ENCODE measurements at places on chromosomes 12 and 14.

- no peak for DNase-seq
Measured at GRCh38 chr12:15505616-15506015, 183.3 kb downstream of the PTPRO start.

GRCh38 chr12:14284184-14284722, 81.2 kb upstream of the ATF7IP start:
- DNase-seq, result no peak

DNA sequence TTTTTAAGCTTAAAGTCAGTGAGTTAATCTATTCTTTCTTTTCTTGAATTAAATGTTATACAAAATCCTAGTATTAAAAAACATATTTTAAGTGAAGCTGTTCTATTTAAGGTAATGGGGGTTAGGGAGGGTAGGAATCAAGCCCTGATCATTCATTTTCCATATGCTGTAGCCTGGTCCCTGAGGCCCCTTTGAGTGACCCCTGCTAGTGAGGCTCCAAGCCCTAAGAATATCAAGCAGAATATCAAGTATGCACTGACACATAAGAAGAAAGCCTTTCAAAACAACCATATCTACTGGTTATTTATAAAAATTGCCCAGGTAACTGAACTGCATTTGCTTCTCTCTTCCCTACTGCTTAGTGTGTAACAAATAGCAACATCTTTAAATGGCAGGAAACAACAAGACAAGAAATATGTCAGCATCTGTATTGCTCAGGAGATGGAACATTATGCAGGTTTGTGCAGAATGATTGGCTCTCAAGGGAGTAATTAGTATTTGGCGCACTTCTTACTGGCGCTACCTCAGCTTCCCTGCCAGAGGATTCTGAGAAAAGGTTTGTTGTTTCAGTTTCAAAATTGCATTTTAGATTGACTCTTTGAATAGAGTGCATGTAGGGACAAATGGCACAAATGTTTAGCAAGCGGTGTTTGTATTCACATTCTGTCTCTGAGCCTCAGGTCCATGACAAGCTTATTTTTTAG, 223.0 kb downstream of the DUSP6 start:
- no peak for DNase-seq

- DNase-seq, result no peak
Measured at GRCh38 chr12:102417055-102417454, 63.3 kb downstream of the IGF1 start.

DNA sequence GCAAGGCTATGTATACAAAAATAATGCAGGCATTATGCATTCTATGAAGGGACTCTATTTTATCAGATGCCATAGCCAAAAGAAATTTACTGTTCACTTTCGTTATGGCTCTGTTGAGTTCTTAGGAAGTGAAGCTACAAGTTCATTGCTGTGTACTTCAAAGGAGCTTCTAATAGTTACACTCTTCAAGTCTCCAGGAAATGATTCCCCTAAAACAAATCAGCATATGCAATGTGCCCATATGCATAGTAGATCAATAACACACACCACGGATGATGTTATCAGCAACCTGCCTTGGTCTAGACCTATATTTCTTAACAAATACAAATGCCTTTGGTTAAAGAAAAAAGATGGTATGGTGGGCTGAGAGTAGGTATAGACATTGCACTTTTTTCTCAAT, 83.4 kb downstream of the AKAP6 start:
- no peak for DNase-seq

DNA sequence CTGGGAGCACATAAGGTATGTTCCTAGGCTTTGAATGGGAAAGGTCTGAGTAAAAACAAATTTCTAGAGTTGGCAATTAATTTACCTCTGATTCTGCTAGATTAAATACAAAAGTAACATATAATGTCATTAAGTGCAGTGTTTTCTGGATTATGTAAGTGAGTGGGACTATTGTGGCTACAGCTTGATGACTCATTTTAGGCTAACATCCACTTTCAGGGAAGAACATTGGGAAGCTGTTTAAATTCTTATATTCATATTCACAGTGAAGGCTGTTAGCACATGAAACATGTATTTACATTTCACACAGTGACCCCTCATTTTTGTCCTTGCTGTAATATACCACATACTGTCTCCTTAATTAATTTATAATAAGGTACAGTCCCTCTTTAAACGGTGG, 13.2 kb upstream of the BMAL2 start:
- peak; percentile 70 for DNase-seq

DNA sequence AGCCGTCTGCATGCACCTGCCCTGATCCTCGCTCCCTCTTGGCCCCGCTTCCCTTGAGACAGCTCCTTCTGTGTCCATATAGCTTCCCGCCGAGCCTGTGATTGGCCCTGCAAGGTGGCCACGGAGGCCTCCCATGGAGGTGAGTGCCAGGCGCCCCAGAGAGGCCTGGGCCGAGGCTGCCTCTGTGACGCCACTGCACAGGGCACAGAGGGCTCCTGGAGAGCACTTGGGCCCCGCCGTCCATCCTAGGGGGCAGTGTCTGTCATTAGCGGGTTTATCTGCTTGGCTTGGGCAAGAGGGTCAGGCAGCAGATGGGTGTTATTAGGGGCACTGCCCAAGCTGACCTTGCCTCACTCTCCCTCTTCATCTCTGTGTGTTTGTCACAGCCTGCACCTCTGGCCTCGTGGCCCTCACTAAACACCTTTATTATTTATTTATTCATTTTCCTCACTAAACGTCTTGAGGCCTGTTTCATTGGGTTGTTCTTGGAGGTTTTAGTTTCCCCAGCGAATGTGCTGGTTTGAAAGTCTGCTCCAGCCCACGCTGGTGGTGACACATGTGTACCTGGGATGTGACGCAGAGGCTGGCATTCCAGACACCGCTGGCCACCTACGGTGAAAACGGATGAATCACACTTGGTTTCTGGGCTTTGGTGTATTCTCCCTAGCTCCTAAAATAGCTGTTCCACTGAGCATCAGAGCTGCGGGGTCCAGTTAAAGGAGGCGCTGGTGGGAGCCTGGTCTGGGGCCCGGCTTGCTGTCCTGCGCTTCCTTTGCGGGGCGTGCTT, 5.9 kb downstream of the ZFYVE21 start:
- DNase-seq, result peak; percentile 32

DNA sequence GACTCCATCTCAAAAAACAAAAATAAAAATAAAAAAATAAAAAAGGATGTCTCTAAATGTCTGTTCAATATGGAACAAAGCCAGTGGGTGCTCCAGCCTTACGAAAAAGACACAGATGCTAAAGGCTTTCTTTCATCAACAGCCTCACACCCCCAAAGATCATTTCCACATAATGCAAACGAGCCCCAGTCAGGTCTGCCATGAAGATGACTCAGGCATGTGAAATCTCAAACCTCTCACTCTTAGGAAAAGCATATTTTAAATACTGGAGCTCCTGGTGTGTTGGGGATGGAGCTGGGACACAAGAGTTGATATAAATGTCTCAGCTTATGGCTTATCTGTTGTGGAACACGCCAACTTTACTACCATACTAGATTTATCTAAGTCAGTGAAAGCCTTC, 49.9 kb upstream of the PLXNC1 start:
- peak; percentile 81 for DNase-seq

DNA sequence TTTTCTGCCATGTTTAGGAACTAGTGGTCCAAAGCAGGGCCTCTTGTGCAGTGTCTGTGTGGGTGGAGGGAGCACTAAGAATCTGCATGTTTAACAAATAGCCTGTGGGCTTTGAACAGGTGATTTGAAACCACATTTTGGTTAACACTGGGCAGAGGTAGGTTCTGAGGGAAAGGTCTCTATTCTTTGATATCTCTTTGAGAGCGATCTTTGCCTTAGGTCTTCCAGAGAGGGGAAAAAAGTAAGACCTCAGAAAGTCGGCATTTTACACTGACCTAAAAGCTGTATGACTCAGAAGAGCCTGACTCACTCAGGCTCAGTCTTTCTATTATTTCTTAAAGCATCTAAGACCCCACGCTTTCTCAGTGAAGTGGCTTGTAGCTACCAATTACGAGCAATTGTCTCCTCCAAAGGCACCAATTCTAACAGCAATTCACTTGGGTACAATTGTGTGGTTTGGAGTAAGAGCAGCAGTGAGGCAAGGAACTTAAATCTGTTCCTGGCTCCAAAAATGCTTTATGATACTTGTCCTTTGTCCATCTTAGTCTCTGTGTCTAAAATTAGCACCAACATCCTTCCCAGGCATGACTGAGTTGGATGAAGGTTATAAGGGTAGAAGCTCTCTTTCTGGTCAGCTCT, 8.8 kb downstream of the EIF2B2 start:
- peak; percentile 74 for DNase-seq

DNA sequence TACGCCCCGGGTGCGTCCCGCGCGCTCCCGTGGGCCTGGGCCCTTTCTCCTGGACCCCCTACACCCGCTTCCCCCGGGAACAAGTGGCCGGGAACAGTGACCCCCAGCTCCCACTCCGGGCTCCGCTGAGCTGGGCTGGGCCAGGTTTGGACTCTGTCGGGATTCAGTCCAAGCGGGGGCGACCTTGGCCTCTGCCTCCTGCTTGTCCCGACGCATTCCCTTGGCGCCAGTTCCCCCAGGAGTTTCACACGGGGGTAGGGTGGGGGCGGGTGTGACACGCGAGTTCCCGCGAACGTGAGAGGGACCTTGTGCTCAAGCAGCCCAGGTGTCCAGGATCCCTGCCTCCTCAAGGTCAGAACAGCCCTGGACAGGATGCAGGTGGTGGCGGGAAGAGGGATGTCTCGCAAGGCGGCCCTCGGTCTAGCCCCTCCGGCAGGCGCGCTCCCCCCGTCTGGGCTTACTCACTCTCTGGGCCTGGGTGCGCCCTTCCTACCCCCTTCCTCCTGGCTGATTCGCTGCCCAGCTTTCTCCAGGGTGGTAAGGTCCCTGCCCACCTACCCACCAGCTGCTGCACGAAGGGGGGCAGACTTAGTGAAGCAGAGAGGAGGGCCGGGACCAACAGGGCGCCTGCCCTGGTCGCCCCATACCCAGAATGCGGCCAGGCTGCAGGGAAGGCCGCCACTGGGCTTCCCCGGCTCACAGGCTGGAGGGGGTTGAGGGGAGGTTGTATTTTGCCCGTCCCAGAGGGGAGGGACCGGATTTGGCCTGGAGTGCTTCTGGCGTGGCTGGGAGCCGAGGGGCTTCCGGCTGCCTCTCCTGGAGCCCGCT, 862 bp downstream of the CRIP2 start:
- DNase-seq, result peak; percentile 40

DNA sequence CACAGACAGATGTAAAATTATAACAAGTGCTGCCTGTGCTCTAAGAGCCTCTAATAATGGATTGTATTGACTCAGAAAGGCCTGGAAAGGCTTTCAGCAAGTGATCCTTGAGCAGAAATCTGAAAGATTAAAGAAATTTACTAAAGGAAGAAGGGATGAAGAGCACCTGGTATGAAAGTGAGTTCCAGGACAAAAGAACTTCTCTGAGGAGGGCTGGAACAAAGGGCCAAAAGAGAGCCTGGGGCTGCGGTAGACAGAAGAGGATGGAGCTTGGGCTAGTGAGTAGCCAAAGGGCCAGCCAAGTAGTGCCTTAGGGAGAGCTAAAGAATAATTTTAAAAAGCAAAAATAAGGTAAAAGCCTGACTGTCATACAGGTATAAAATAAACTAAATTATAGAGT, 44.0 kb downstream of the BCAT1 start:
- no peak for DNase-seq

GRCh38 chr14:66746316-66747006, 238.5 kb downstream of the GPHN start:
- DNase-seq, result peak; percentile 41
